Bronchial epithelial cell (primary cell): ENCODE measurements at places on chromosomes 11 and 22.

DNA sequence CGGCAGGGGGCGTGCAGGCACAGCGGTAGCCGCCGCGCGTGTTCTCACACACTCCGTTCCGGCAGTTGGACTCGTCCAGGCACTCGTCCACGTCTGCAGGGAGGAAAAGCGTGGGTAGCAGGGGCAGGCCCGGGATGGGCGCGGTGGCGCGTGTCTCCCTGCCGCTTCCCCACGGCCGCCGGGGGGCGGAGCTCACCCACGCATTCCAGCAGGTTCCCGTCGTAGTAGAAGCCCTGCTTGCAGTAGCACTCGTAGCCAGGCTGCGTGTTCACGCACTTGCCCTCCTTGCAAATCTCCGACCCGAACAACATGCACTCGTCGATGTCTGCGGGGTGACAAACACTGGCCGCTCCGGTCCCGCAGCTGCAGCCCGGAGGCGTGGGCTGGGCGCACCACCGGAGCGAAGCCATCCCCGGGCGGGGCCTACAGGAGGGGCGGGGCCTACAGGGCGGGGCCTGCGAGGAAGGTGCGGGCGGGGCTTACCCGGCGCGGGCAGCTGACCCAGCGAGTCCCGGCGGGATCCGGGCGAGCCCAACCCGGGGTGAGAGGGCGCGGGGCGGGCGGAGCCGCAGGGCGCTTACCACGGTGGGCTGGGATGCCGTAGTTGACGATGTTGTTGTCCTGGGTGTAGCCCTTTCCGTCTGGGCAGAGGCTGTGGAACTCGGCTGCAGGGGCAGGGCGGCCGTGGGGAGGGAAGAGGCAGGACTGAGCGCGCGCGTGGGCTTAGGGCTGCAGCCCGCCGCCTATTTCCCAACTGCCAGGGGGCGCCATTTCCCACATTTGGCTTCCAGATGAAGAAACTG lies 15.6 kb downstream of the SCYL1 start:
- DNase-seq: peak; percentile 66

GRCh38 chr11:130827451-130828377 lies 88.6 kb downstream of the SNX19 start:
- peak; percentile 78 for DNase-seq

DNA sequence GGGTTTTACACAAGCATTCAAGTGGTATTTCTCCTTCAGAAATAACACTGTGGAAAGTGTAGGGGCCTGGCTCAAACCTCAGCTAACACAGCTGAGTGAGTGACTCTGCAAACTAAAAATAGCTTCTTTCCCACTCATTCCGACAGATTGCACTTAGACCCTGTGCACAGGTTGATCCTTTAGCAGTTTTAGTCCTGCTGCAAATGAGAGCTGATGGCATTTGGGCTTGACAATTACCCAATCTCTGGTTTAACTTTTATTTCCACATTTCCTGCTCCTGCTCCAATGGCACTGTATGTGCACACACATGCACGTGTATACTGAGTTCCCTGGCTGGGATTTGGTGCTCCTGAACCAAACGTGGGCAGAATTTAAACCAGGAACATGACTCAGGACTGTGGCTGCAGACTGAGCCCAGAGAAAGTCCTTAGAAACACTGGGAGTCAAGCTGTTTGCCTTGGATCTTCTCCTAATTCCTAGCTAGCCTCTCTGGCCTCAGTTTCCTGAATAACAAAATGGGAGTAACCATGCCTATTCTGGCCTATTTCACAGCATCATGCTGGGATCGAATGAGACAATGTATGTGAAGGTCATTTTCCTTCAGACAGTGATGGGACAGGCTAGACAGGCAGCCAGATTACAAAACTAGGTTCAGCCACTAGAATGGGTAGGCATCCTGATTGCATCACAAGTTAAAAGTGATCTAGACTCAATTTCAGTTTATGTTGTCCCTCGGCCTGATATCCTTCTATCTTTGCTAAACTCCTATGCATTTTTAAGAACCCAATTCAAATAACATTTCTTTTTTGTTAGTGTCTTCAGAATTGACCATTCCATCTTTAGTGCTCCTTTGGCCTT lies 58.2 kb downstream of the SERGEF start:
- DNase-seq: no peak

DNA sequence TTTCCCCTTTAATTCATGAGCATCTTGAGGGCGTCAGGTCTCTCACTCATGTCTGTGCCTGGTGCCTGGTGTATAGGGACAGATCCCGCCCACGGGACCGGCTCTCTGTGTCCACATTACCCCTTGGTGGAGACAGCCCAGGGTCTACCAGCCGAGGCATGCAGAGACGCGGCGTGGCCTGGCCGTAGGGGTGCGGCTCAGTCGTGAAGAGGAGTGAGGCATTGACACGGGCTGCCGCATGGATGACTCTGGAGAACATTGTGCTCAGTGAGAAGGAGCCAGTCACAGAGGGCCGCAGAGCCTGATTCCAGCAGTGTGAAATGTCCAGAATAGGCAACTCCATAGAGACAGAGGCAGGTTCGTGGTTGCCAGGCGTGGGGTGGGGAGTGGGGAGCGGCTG lies 209.8 kb downstream of the TBC1D22A start:
- no peak for DNase-seq

- no peak for DNase-seq
These were observed 18.7 kb downstream of the SYNGR1 start for GRCh38 chr22:39368461-39368911.
